Effector memory CD4-positive, alpha-beta T cell (primary cell): ENCODE measurements at places on chromosomes 4 and X.
A peak's percentile ranks its signal among the peaks of the same experiment; 100 is the strongest.

DNA sequence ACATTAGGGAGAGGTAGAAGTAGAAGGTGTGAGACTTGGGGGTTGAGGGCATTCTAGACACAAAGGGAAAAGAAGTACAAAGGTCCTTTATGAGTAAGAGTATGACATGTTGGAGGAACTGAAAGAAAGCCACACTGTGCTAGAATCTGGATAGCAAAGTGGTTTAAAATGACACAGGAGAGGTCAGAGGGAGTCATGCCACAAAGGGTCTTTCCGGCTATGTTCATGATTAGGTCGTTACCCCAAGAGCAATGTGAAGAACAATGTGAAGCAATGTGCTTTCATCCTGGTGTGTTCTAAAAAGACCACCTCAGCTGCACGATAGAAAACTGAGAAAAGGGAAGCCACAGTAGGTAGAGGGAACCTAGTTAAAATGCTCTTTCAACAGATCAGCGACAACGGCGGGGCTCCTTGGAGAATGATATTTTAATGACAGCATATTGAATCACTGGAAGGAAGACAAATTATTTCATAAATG is 29.2 kb downstream of the SMIM14 start:
- H3K4me1 ChIP-seq = no peaks in the 10 kb centered on the region
- H3K27ac ChIP-seq = no peak overlapping the region
- no peak for DNase-seq
- no peaks in the 10 kb centered on the region for H3K36me3 ChIP-seq
- H3K4me3 ChIP-seq = no peak overlapping the region
- H3K27me3 ChIP-seq = no peaks in the 10 kb centered on the region

- H3K36me3 ChIP-seq = no peaks in the 10 kb centered on the region
- H3K4me1 ChIP-seq = no peaks in the 10 kb centered on the region
- no peak overlapping the region for H3K27ac ChIP-seq
- H3K4me3 ChIP-seq = no peak overlapping the region
- no peak for DNase-seq
- peaks cover 4% of the 10 kb centered on the region for H3K27me3 ChIP-seq
These were observed 15.6 kb upstream of the PDLIM3 start for GRCh38 chr4:185550933-185551332.

DNA sequence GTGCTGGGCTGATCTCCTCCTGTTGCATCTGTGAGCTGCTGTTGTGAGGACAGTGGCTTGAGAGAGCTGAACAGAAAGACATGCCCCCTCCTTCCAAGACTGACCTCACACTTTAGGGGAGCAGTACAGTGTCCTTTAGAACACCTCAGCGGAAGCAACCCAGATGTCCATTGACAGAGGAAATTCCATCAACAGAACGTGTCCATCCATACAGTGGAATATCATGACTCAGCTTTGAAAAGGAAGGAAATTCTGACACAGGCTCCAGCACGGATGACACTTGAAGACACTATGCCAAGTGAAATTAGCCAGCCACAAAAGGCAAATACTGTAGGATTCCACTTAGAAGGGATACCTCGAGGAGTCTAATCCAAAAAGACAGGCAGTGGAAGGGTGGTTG is 103.5 kb downstream of the GPR143 start:
- H3K36me3 ChIP-seq = no peaks in the 10 kb centered on the region
- no peaks in the 10 kb centered on the region for H3K27me3 ChIP-seq
- no peak for DNase-seq
- H3K27ac ChIP-seq = no peak overlapping the region
- no peaks in the 10 kb centered on the region for H3K4me1 ChIP-seq

- no peak overlapping the region for H3K27ac ChIP-seq
- no peaks in the 10 kb centered on the region for H3K4me1 ChIP-seq
- no peak overlapping the region for H3K4me3 ChIP-seq
- H3K36me3 ChIP-seq = no peaks in the 10 kb centered on the region
These were observed 11.5 kb downstream of the CRMP1 start for GRCh38 chr4:5881340-5881739.

- H3K4me3 ChIP-seq = no peak overlapping the region
- no peak for DNase-seq
- H3K27me3 ChIP-seq = no peaks in the 10 kb centered on the region
- no peaks in the 10 kb centered on the region for H3K4me1 ChIP-seq
- no peak overlapping the region for H3K27ac ChIP-seq
- H3K36me3 ChIP-seq = no peaks in the 10 kb centered on the region
These were observed 33.2 kb upstream of the BMP15 start for GRCh38 chrX:50877310-50877709.

DNA sequence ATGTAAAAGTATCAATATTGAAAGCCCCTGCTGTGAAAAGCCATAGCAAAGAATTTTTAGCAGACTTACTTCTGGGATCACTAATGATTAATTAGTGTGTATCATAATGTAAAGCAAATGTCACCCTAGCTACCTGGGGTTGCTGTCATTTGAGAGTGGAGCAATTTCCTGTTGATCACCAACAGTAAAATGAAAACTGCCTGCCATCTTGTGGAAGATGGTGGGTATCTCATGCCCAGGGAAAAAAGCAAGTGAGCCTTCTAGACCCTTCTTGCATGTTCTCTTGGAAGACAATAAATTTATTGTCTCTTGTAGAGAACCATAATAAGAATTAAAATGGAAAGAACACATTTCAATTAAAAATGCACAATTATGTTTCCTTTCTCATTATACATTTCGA is 360.2 kb downstream of the ZIC3 start:
- no peak overlapping the region for H3K4me3 ChIP-seq
- no peak for DNase-seq
- H3K36me3 ChIP-seq = no peaks in the 10 kb centered on the region
- H3K27me3 ChIP-seq = no peaks in the 10 kb centered on the region
- H3K4me1 ChIP-seq = no peaks in the 10 kb centered on the region

DNA sequence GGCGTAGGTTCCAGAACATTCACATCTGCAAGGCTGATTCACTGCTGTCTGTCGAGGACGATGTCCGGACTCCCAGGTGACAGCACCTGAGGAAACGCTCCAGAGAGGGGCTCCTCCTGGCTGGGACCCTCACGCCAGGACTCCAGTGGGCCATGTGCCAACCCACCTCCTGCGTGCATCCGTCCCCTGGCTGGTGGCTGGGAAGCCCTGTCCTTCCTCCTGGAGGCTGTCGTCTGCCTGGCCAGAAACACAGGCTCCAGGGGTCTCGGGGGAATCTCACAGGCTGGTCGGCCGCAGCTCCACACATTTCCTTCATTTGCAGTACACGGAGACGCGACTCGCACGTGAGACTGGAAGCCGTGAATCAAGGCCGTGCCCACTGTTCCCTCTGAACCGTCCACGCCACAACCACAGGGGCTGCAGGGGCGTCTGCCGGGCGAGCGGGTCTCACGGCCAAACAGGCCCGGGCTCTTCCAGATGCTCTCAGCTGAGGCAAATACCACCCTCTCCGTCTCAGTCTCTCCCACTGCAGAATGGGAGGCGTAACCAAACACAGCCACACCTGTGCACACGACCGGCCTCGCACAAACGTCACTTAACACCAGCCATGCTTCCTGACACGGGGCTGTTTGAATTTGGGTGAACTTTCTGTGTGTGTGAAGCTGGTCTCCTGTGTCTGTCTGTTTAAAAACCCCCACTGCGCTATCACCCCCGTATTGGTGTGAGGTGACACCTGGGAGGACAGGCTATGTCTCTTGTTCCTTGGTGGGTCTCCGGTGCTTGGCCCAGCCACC is 38.7 kb upstream of the MXD4 start:
- DNase-seq = no peak
- H3K4me1 ChIP-seq = no peaks in the 10 kb centered on the region
- no peak overlapping the region for H3K4me3 ChIP-seq
- H3K27ac ChIP-seq = no peak overlapping the region
- no peaks in the 10 kb centered on the region for H3K36me3 ChIP-seq

GRCh38 chrX:16466640-16467432 is 183.1 kb upstream of the S100G start:
- no peak overlapping the region for H3K4me3 ChIP-seq
- H3K4me1 ChIP-seq = no peaks in the 10 kb centered on the region
- H3K27ac ChIP-seq = no peak overlapping the region

- H3K4me3 ChIP-seq = no peak overlapping the region
- H3K27me3 ChIP-seq = no peaks in the 10 kb centered on the region
- no peak for DNase-seq
- H3K36me3 ChIP-seq = no peaks in the 10 kb centered on the region
- H3K27ac ChIP-seq = no peak overlapping the region
These were observed 54.2 kb downstream of the SUPT20HL2 start for GRCh38 chrX:24259544-24260240.

- H3K27ac ChIP-seq = no peak overlapping the region
- no peak overlapping the region for H3K4me3 ChIP-seq
- H3K36me3 ChIP-seq = no peaks in the 10 kb centered on the region
- H3K4me1 ChIP-seq = no peaks in the 10 kb centered on the region
These were observed 9.1 kb upstream of the RNF212 start for GRCh38 chr4:1122505-1122904.

DNA sequence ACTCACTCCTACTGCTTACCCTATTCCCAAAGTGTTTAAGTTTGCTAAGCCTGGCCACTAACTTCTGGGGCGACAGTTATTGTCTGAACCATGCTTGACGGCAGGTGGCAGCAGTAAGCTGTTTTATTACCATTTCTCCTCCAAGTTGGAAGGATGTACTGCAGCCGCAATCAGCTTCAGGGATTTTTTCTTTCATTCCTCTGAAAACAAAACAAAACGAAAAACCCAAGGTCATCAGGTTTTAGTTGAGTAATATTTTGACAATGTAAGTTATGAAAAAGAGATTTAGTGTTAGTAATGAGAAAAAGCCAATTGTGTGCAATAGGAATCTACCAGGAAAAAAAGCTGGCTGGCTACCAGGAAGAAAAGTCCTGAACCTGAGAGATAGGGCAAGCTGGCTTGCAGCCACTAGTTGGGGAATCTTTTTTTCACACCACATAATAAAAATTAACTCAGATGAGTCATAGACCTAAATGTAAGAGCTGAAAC is 13.2 kb upstream of the RAB9B start:
- no peak overlapping the region for H3K4me3 ChIP-seq
- no peaks in the 10 kb centered on the region for H3K4me1 ChIP-seq
- H3K27ac ChIP-seq = no peak overlapping the region
- no peaks in the 10 kb centered on the region for H3K36me3 ChIP-seq
- peak; percentile 2 for DNase-seq

- H3K4me1 ChIP-seq = peaks cover 8% of the 10 kb centered on the region
- no peaks in the 10 kb centered on the region for H3K36me3 ChIP-seq
- no peaks in the 10 kb centered on the region for H3K27me3 ChIP-seq
- H3K27ac ChIP-seq = no peak overlapping the region
These were observed 11.3 kb upstream of the KIAA0232 start for GRCh38 chr4:6771229-6771671.

DNA sequence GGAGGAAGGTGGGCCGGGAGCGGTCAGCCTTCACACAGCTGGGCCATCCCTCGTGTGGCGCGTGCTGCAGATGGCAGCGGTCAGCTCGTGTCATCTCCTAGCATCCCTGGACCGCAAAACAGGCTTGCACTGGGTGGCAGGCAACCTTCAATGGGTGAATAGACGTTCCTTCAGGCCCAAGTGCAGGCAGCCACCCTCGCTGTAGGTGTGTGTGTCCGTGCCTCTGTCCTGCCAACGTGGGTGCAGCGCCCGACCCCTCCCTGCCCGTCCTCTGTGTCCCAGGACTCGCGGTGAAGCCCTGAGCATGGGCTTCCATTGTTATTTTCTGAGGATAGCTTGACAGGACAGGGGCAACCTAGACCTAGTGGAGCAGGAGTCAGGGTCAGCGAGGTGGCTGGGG is 79.8 kb upstream of the STOX2 start:
- H3K27me3 ChIP-seq = no peaks in the 10 kb centered on the region
- H3K4me3 ChIP-seq = no peak overlapping the region
- no peak overlapping the region for H3K27ac ChIP-seq
- no peaks in the 10 kb centered on the region for H3K36me3 ChIP-seq
- no peaks in the 10 kb centered on the region for H3K4me1 ChIP-seq

GRCh38 chrX:133649651-133650050 is 234.4 kb upstream of the GPC4 start:
- DNase-seq = no peak
- H3K36me3 ChIP-seq = no peaks in the 10 kb centered on the region
- H3K4me3 ChIP-seq = no peak overlapping the region
- no peak overlapping the region for H3K27ac ChIP-seq

DNA sequence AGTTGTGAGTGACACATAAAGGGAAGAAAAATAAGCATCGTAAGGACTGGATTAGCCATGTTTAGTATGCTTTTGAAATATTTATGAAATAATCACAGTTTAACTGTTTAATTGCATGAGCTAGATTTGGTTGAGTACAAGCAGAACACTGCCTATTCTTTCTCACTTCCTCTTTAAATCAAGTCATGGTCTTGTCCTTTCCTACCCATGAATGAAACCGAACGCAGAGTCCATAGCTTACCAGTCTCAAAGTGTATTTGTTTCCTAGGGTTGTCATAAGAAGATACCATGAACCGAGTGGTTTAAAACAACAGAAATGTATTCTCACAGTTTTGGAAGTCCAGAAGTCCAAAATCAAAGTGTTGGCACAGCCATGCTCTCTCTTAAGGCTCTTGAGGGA is 684.0 kb upstream of the MAGEB2 start:
- H3K27ac ChIP-seq = no peak overlapping the region
- H3K4me3 ChIP-seq = no peak overlapping the region
- H3K36me3 ChIP-seq = no peaks in the 10 kb centered on the region
- DNase-seq = no peak
- no peaks in the 10 kb centered on the region for H3K4me1 ChIP-seq

- H3K36me3 ChIP-seq = no peaks in the 10 kb centered on the region
- H3K4me3 ChIP-seq = no peak overlapping the region
- H3K27me3 ChIP-seq = no peaks in the 10 kb centered on the region
- no peak for DNase-seq
These were observed 5.5 kb upstream of the WFS1 start for GRCh38 chr4:6264225-6264540.

DNA sequence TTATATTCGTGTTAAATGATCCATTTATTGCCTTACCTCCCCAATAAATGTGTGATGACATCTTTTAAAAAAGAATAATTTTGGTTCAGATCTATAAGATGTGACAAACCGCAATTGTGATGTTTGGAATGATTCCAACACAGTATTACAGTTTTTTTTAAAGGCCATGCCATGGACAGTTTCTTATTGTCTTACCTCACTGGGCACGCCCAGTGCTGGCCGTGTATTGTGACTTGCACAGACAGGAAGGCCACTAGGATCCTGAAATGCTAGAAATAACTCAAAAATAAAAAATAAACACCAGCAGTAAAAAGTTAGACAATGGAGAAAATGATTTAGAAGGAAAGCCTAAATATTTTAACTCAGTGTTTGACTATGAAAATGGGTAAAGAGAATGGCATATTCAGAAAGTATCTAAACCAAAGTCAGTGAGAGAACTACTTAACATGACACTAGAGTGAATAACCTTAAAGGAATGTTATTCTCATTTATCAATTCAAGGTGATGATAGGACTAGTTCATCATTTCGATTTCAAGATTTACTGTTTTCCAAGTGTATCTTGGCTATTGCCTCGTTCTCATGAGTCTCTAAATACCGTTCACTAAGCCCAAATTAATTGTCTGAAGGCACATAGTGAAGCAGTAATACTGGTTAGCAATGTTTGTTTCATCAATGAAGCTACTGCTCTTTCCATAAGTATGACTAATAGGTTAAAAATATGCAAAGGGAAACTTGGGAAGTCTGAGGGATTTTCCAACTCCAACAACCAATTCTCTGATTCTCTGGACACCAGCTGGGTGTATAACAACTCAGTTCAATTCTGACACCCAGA is 46.1 kb upstream of the VEGFC start:
- H3K27me3 ChIP-seq = no peaks in the 10 kb centered on the region
- H3K4me3 ChIP-seq = no peak overlapping the region
- no peak overlapping the region for H3K27ac ChIP-seq
- no peak for DNase-seq
- no peaks in the 10 kb centered on the region for H3K36me3 ChIP-seq
